Keratinocyte (primary cell): ENCODE measurements at places on chromosomes 2 and 18.
A peak's percentile ranks its signal among the peaks of the same experiment; 100 is the strongest.

- no peak for DNase-seq
These were observed 484 bp downstream of the AFF3 start for GRCh38 chr2:100141906-100142305.

GRCh38 chr2:9739531-9739964, 103.7 kb upstream of the TAF1B start:
- DNase-seq: no peak

GRCh38 chr2:161746891-161747535, 122.8 kb downstream of the SLC4A10 start:
- DNase-seq: no peak

GRCh38 chr2:134379293-134379692, 125.4 kb downstream of the MGAT5 start:
- no peak for DNase-seq

DNA sequence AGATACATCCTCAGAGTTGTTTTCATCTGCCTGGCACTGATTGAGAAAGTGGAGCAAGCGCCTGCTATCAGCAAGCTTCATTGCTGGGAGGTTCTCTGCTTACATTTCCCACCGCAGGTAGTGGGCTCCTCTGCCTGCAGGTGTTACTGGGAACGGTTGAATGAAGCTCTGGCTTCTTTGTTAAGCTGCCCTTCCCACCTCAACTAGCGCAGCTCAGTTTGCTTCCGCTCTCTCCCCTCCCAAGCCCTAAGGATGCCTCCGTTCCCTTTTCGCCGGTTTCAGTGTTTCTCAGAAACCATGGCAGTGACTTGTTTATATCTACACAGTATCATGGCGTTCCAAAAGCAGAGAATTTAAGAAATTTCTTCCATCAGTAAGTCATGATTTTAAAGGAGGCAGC, 72.2 kb upstream of the B3GNT7 start:
- DNase-seq: no peak

- no peak for DNase-seq
These were observed 86.7 kb downstream of the L3MBTL4 start for GRCh38 chr18:6327895-6328620.

DNA sequence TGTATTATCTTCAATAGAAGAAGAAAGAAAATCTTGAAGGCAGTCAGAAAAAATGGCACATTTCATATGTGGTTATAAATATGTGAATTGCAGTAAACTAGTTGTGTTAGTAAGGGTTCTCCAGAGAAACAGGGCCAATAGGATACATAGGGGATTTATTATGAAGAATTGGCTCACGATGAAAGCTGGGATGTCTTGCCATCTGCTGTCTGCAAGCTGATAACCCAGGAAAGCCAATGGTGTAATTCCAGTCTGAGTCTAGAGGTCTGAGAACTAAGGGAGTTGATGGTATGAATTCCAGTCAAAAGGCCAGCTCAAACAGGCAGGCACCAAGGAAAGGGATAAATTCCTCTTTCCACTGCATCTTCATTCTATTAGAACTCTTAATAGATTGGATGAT, 362.4 kb downstream of the KCNJ3 start:
- DNase-seq: no peak

GRCh38 chr2:176124110-176124946, 1.8 kb downstream of the HOXD9 start:
- DNase-seq: no peak

DNA sequence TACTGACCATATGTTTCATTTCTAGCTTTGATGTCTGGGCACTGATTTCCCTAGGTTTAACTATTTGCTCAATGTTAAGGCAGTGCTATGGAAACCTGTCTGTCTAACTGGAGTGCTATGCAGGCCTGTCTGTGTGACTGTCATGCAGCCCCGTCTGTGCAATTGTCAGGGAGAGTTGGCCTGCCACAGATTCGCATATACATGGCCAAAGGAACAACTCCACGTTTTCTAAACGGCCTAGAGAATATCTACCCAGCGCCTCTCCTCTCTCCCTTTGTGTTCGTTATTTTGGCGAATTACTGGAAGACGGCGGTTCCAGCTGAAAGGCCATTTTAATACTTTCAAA, 59.6 kb upstream of the PSME4 start:
- no peak for DNase-seq

GRCh38 chr2:234863043-234863934, 88.5 kb upstream of the SH3BP4 start:
- peak; percentile 44 for DNase-seq

DNA sequence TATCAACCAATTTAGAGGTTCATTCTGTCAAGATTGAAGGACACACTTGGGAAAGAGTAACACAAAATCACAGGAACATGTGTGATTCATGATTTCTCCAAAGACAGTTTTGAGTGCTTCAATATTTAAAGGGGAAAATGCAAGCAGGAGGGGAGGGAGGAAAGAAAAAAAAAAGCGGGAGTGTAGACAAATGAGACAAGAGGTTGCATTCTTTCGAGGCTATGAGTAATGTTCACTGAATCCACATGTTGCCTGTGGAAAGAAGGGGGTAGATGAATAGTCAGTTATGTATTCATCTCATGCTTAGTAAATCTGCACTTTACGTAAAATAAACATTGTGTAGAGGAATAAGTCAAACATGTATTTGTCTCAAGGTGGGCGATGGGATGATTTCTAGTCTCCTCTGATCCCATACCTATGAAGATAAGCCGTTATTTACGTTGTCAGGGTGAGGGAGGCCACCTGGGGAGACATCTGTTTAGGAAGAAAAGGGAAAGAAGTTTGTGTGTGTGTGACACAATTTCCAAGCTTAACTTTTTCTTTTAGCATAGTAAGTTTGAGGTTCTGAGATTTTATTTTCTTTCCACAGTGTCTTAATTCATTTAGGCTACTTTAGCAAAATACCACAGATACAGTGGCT, 211.0 kb upstream of the ZC3H15 start:
- DNase-seq: no peak

DNA sequence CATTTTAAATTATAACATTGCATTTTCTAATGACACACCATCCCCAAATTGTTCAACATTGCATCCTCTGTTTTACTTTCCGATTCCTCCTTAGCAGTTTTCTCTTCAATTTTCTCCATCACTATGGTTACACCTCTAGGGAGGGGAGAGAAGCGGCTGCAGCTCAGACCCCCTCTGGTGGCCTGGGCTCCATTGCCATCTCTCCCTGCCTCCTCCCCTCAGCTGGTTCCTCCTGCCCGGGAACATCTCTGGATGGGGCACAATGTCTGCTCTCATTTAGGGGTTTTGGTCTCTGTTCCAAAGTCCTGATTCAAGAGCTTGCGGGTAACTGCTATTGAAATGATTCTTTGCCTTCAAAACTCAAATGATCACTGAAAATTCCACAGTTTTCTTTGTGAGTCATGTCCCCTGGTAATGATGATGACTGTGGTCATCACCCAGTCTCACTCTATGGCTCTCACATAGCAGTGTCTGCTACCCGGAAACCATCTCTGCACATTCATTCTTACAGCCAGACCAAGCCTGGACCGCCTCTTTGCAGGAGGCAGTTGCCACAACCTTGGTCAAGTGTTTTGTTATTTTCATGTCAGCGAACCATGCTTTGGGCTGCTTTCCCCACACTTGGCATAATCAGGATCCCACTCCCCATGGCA, 263.9 kb downstream of the ALPK2 start:
- no peak for DNase-seq

GRCh38 chr2:213150315-213151097, 906 bp downstream of the IKZF2 start:
- no peak for DNase-seq

GRCh38 chr2:44642123-44642857, 280.5 kb downstream of the CAMKMT start:
- no peak for DNase-seq

- DNase-seq: peak; percentile 13
These were observed 76.1 kb upstream of the PMAIP1 start for GRCh38 chr18:59823596-59824195.

DNA sequence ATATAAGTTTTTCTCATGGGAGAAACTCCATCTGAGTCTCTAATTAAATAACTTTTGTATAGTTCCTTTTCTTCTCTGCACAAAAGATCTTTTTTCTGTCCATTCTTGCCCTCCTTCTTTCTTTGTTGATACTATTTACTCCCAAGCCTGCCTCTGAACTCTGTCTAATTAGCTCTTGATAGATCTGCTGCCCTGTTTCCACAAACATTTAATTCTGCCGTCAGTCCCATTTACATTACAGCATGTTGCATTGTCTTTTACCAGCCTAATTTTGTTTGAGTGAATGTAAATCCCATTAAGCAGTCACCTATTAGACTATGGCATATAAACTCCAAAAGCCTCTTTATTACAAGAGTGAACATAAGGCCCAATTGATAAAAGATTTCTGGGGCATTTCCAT, 254.4 kb downstream of the ERBB4 start:
- DNase-seq: no peak

DNA sequence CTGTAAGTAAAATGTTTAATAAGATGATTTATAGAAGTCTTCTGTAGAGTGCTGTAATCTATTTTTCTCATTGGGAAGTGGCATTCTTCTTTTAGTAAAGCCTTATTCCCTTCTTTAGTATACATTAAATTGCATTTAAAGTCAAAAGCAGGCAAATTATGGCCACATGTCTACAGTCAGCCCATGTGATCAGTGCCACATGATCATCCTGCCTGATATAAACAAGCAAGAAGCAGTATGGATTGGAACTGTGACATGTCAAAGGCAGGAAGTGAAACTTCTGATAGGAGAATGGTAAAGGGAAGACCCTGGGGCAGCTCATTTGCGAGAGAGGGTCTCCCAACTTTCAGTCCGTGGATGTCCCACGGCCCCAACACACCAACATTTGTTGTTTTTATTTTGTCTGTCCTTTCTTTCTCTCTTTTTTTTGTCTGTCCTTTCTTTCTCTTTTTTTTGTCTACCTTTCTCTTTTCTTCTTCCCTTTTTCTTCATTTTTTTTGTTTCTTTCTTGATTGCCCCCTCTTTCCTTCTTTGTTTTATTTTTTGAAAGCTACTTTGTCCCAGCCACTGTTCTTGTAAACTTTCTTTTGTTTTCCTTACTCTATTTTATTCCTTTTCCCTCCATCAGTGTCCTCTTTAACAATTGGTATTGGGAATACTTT, 154.9 kb downstream of the DTNA start:
- no peak for DNase-seq

DNA sequence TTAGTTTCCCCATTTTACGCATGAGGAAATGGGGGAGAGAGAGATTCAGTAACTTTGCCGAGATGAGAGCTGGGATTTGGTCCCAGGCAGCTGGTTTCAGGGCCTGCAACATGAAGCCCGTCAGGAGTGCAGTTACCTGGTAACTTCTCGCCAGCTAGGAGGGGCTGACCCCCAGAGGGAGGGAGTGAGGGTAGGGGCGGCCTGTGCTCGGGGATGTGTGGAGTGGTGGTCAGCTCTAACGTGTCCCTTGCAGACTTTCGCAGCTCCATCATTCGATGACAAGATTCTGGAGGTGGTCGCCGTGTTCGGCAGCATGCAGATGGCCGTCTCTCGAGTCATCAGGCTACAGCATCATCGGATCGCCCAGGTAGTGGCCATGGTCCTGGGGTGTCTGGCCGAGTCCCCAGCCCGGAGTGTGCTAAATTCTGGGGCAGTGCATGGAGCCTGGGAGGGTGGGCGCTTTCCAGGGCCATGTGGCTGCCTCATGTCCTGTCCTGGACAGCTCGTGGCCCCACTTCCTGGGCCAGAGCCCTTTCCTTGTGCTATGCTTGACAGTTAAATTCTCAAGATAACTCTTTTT, 103.8 kb downstream of the DGKD start:
- no peak for DNase-seq

DNA sequence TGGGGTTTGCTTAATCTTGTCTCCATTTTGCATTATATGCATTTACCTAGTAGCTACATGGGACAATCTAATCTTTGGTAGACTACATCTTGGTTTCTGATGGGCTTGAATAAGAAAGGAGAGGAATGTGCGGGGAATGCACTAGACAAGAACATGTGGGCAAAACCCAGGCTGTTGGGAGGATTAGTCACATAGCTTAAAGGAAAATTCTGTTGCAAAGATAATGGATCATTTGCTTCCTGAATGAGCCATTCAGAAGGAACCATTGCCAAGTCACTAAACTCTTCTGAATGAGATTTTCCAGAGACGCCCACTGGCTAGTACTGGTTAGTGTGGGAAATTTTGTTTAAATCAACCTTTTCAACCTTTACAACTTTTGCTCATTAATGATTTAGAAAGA, 84.8 kb downstream of the OSBPL6 start:
- DNase-seq: peak; percentile 73

DNA sequence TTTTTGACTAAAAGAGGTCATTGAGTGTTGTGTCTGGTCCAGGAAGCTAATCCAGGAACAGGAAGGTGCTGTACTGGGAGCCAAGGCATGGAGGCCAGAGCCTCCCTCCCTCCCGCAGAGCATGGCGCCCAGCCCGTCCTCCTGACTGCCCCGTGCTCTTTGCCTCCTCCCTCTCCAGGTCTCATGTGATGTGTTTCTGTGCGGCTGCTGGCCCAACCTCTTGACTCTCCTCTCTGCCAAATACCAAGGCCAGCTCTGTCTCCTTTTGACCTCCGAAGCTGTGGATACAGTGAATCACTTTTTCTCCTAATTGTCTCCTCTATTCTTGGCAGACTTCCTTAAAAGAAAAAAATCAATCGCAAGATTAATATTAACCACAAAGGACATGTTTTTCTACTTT, 284.1 kb downstream of the PHLPP1 start:
- no peak for DNase-seq

GRCh38 chr18:23551978-23552377, 34.3 kb downstream of the NPC1 start:
- DNase-seq: no peak

GRCh38 chr2:189549449-189549832, 31.1 kb downstream of the SLC40A1 start:
- DNase-seq: no peak

- DNase-seq: no peak
These were observed 33.4 kb upstream of the ABCA12 start for GRCh38 chr2:215171796-215172195.

- no peak for DNase-seq
These were observed 27.4 kb downstream of the PPP1CB start for GRCh38 chr2:28779001-28779400.

- no peak for DNase-seq
These were observed 773.7 kb upstream of the RAB6C start for GRCh38 chr2:129205766-129206165.

- no peak for DNase-seq
These were observed 33.2 kb downstream of the ANKRD29 start for GRCh38 chr18:23629444-23629946.

DNA sequence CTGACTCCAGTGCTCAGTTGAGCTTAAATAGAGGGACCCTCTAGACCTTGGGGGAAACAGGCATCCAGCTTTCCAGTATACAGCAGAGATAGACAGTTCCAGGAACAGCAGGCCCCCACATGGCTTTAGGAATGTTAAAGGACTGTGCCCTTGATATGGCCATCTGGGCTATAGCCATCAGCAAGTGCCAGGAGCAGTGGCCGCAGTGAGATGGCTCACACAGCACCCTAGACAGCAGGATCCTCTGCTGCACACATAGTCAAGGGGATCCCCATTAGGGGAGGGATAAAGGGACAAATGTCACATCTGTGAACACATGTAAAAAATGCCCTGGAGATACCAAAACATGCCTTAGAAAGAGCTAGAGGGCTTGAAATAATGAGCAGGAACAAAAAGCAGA, 213.4 kb downstream of the PTH2R start:
- DNase-seq: no peak
